HT1080 (cell line): ENCODE measurements at places on chromosomes 6 and 20.

- DNase-seq, result peak; percentile 60
Measured at GRCh38 chr20:10239954-10240353, 21.3 kb downstream of the SNAP25 start.

DNA sequence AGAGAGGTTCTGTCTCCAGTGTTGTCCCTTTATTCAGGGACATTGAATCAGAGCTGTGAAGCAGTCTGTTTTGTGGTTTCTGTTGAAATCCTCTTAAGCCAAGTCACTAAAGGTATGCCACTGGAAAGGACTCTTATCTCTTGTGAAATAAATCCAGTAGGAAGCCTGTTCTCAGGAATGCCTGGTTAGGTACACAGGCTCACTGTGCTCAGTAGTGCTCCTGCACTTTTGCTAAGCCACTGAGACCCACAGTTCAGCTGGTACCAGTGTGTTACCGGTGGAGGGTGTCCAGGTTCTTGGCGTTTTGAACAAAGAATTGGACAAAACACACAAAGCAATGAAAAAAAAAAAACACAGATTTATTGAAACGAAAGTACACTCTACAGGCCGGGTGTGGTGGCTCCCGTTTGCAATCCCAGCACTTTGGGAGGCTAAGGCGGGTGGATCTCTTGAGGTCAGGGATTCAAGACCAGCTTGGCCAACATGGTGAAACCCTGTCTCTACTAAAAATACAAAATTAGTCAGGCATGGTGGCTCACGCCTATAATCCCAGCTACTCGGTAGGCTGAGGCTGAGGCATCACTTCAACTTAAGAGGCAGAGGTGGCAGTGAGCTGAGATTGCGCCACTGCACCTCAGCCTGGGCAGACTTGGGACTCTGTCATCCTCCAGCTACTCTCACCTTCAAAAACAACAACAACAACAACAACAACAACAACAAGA, 186.1 kb downstream of the JARID2 start:
- peak; percentile 56 for DNase-seq

DNA sequence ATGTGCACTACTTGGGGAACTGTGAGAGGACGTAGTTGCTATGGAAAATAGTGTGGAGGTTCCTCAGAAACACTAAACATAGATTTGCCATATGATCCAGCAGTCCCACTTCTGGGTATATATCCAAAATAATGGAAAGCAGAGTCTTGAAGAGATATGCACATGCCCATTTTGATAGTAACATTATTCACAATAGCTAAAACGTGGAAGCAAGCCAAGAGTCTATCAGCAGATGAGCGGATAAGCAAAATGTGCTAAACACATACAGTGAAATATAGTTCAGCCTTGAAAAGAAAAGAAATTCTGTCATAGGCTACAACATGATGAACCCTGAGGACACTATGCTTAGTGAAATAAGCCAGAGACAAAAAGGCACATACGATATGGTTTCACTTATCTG, 11.1 kb downstream of the SYNDIG1 start:
- DNase-seq, result no peak

GRCh38 chr6:135826236-135826804, 25.2 kb upstream of the PDE7B start:
- no peak for DNase-seq

- peak; percentile 89 for DNase-seq
Measured at GRCh38 chr20:373171-373890, 7.2 kb upstream of the TRIB3 start.

DNA sequence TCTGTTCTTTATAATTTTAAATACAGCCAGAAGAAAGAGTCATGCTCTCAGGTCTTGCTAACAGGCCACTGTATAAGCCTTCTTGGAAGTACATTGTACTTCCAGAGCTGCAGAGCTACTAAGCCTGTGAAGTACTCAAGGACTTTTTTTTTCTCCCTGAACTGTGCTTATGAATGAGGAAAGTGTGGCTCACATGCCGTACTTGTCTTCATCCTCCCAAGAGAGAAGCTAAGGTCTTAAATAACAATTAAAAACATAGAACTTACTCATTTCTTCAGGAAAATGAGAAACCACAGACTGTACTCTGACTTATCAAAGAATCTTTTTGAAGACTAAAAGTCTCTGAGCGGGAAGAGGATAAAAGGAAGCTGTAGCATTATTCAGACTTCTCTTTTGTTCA, 218.3 kb downstream of the HTR1B start:
- DNase-seq, result no peak

DNA sequence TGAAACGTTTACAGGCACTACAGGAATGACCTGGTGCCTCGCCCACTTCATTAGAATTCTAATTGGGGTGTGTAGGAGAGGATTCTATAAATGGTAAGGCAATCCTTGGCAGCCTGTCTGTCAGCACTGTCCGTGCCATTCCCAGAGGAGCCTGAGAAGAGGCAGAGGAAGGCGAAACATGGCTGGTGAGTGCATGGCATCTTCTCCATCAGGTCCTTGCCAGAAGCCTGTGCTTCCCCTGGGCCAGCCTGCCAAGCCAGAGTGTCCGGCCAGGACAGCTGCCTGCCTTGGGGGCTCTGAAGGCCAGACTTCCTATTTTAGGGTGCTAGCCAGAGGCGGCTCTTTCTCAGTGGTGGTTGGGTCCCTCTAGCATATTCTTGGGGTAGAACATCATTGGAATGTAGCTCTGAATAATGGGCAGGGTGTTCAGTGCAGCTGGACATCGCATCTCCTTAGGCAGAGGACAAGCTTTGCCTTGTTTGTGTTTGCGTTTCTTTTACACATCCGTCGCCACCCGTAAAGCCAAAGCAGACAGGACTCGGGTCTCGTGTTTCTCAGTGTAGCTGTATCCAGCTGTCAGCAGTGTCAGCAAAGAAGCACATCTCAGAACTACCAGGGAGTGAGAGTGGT, at the start of gene TGM3:
TSS of gene TGM3 (plus strand) at position 116 of the 630 bp plus-strand sequence. CDS start at position 179, 63 bp downstream.
- DNase-seq, result no peak

DNA sequence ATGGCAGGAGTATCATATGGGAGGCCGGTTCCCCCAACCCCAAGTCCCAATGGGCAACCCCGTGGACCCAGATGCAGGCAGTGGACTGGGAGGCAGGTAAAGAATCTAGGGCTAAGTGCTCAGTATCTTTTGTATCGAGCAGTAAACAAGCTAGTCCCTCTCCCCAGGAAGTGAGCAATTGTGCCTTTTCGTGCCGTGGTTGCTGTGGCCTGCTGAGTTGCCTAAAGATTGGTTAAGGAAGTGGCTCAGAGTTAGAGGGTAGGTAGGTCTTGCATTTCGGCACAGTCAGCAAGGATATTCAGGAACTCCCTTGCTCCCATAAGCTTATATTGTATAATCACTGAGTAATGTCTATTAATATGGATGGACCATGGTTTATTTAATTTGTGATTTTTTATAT, 1.3 kb upstream of the DNAH8 start:
- peak; percentile 50 for DNase-seq

DNA sequence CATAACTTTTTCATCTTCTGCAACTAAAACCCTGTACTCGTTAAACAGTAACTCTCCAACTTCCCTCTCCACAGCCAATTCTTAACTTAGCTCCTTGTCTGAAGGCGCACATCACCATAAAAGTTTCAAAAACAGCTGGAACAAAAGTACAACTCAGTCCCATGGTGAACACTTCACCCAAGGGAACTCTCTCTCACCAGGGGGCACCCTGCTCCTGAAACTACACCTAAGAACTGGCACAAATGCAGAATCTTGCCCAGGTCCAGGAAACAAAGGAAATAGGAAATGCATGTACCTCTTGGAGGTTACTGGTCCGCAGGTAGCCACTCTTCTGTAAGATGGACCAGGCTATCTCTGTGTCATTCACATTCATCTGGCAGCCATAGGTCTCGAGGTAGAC, 6.6 kb downstream of the CDK5RAP1 start:
- no peak for DNase-seq

DNA sequence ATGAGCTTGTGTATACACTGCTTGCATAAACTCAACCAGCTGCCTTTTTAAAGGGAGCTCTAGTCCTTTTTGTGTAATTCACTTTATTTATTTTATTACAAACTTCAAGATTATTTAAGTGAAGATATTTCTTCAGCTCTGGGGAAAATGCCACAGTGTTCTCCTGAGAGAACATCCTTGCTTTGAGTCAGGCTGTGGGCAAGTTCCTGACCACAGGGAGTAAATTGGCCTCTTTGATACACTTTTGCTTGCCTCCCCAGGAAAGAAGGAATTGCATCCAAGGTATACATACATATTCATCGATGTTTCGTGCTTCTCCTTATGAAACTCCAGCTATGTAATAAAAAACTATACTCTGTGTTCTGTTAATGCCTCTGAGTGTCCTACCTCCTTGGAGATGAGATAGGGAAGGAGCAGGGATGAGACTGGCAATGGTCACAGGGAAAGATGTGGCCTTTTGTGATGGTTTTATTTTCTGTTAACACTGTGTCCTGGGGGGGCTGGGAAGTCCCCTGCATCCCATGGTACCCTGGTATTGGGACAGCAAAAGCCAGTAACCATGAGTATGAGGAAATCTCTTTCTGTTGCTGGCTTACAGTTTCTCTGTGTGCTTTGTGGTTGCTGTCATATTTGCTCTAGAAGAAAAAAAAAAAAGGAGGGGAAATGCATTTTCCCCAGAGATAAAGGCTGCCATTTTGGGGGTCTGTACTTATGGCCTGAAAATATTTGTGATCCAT, 15.3 kb downstream of the TNFAIP3 start:
- DNase-seq, result no peak
